ENCODE measurements at places on chromosomes 1 and 21.
A peak's percentile ranks its signal among the peaks of the same experiment; 100 is the strongest.

GRCh38 chr1:152244576-152245273 is 20.7 kb upstream of the HRNR start:
- no peak for DNase-seq

GRCh38 chr1:84155517-84155916 is 11.4 kb downstream of the PRKACB start:
- DNase-seq: no peak

- DNase-seq: peak; percentile 13
Measured at GRCh38 chr1:32332290-32333079, 3.5 kb downstream of the MARCKSL1 start.

- peak; percentile 38 for DNase-seq
Measured at GRCh38 chr1:46558141-46558963, 6.9 kb upstream of the KNCN start.

DNA sequence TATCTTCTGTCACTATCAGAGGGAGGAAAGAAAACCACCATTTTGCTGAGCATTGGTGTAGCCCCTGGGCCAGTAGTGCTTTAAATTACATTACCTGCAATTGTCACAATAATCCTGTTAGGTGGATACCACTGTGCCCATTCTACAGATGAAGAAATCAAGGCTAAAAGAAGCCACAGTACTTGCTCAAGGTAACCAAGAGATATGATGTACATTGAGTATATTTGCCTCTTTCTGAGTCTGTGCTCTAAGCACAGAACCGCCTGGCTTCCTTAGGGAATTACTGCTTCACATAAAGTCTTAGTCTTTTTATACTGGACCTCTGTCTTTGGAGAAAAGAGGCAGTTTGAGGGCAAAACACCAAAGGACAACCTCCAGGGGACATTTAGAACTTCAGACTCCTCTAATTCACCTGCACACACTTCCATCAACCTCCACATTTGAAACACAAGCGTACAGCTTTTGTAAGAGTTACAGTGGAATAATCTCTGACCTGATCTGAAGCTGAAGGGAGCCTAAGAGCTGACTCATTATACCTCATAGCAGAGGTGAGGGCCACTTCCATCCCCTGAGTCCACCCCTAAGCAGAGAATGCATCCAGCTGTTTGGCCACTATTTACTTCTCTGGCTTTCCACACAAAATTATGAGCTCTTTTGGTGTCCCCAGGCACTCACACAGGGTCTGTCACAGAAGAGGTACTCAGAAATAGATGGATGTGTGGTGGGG is 61.8 kb downstream of the PLPP3 start:
- DNase-seq: no peak

GRCh38 chr21:43911015-43911934 is 46.3 kb downstream of the AGPAT3 start:
- DNase-seq: peak; percentile 14

- no peak for DNase-seq
Measured at GRCh38 chr1:86448670-86449069, 20.1 kb upstream of the CLCA1 start.

- no peak for DNase-seq
Measured at GRCh38 chr1:245800901-245801605, 646.3 kb downstream of the KIF26B start.

GRCh38 chr1:193283016-193283415 is 96.6 kb upstream of the B3GALT2 start:
- peak; percentile 10 for DNase-seq

GRCh38 chr1:190619724-190620123 is 142.1 kb upstream of the BRINP3 start:
- DNase-seq: no peak

DNA sequence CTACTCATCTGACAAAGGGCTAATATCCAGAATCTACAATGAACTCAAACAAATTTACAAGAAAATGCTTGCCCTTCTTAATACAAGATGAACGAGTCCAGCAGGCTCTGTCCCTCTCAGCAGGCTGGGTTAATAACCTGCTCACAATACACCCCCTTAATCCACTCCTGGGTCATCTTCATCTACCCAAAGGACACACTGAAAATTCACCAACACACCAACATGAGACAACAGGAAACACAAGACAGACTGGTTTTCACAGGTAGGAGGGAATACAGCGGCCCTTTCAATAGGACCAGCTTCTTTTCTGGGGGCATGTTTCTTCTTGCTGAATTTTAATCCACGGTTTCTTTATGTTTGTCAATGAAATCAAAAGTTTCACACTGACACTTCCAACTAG is 44.6 kb downstream of the SUSD4 start:
- no peak for DNase-seq

DNA sequence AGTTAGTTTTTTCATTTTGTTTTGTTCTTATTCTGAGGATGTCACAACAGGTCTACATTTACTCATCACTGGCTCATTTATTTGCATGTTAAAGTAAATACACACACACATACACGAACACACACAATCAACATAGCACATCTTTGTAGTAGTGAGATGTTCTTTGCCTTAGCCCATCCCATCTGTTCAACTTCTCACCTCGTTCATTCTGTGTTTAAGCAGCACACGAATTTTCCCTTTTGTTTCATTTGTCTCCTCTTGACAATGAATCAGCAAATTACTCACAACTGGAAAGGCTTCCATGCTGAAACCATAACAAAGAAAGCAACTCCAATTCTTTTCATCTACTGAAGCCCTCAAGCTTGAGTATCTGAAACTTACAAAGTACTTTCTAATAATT is 133.3 kb upstream of the CHRM3 start:
- no peak for DNase-seq

GRCh38 chr1:93604411-93604810 is 77.2 kb downstream of the BCAR3 start:
- DNase-seq: no peak

DNA sequence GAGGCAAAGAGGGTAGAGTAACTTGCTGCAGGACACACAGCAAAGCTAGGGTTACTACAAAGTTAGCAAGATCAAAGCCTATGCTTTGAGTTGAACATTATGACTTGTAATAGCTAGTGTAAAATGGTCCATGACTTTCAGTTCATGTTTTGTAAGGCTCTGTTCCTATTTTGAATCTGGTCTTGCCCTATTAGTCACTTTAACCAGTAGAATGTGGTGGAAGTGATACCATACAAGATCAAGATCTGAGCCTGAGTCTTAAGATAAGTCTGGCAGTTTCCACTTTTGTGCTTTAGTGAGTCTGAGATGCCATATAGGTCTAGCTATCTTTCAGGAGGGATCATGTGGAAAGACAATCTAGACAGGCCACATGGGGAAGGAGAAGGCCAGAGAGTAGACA is 282.1 kb upstream of the BRINP3 start:
- DNase-seq: no peak

DNA sequence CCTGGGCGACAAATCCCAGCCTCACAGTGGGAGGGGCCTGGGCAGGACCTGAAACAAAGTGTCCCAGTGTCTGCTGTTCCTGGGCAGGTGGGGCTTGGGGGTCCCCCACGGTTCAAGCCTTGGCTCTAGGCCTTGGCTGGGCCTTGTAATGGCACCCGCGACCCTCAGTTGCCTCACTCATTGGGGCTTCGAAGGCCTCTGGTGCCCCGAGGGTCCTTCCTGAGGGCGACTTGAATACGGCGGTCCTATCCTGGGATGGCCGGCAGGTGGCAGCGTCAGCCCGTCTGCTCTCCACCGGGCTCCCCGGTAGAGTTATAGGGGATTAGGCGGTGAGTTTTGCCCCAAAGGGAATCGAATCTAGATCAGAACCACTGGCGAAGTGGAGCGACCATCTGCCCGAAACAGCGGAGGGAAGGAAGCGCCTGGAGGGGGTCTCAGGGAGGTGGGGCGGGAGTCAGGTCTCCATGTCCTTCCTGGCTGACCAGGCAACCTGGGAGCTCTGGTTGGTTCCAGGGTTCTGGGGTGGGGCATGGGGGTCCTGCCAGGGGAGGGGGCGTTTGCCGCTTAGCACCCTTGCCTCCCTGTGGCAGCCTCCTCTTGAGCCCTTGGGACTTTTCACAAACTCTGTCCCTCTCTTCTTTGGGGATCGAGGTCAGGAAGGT is 2.1 kb upstream of the PEX10 start:
- DNase-seq: peak; percentile 73

DNA sequence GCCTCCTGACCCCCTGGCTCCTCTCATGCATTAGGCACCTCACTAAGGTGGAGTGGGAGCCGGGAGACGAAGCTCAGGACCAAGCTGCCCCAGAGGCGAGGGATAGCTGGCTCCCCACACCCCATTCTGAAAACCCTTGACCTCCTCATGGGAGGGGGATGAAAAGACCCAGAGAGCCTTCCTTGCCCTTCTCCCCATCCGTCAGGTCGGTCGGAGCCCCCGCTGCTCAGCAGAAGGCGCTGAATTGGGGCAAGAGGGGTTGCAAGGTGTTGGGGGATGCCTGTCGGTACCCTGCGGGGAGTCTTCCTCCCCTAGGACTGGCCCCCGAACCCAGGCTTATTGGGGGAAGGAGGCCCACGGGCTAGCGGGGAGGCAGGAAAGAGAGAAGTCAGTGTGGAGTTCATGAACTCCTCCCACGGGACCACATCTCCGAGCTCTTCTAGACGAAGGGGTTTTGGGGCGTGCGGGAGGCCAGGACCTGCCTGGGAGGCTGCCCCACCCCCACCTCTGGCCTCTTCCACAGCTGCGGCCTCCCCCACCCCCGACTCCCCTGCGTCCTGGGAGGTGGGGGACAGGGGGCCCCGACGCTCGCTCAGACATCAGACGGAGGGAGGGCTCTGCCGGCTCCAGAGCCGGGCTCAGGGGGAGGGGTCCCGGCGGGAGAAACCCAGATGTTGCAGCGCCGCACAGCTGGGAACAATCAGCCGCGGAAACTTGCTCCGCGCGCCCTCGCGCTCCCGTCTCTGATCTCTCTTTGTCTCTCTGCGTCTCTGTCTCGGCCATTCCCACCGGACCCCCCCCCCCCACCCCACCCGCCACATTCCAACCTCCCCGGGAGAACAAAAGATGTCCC is 719 bp downstream of the MFAP2 start:
- peak; percentile 79 for DNase-seq

DNA sequence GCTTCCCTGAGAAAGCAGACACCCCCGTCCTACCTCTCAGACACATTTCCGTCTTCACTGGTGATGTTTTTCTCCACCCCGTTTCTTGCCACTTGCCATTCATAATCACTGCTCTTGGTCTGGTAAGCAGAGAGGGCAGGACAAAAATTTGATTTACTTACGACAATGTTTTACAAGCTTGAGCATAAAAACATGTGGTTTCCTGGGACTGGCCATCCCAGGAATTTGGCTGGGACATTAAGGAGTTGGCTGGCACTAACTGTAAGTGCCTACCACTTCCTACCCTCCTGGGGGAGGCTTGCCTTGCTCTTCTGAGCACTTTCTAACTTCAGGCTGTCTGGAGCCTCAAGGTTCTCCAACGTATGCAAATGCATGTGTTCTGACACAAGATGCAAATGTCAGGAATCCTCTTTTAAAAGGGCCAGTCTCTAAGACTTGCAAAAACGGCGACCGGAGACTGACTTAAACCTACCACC is 24.2 kb downstream of the ZBTB18 start:
- DNase-seq: no peak

- DNase-seq: no peak
Measured at GRCh38 chr1:160214481-160215140, 9.4 kb downstream of the PEA15 start.

GRCh38 chr1:13756557-13757315 is 56.7 kb downstream of the PRDM2 start:
- no peak for DNase-seq

GRCh38 chr21:15445327-15445726 is 284.5 kb upstream of the USP25 start:
- no peak for DNase-seq

DNA sequence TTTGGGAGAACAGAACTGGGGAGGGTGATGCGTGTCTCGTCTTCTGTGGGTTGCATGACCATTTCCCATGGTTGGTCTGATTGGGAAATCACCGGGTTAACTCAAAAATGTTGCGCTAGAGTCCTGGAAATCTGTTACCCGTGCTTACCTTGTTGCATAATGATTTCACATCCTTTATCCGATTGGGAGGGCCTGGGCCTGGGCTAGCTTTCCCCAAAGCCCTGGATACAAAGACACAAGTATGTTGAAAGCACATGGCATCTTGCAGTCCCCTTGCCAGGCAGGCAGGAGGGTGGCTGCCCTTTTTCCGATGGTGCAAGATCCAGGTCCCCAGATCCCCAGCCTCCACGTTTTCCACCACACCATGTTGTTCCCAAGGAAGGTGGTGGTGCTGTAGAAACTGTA is 582 bp downstream of the TRPM2 start:
- DNase-seq: no peak

GRCh38 chr1:117114877-117115276 is 6.7 kb downstream of the TRIM45 start:
- DNase-seq: no peak

DNA sequence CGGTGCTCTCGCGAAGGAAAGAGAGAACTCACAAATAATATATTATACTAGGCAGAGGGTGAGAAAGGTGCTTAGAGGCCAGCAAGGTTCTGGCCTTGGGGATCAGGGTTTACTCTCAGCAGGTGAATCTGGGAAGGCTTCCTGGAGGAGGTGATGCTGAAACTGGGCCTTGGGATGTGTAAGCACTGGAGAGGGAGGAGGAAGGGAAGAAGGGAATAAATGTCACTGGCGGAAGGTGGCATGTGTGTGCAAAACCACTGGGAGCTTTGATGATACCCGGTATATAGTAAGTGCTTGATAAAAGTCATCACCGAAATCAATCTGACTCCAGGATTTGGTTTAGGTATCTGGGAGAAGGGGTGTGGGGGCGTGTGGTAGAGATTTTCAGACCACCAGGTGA is 24.4 kb downstream of the SPSB1 start:
- no peak for DNase-seq

GRCh38 chr1:201618389-201618788 is 79.5 kb downstream of the NAV1 start:
- DNase-seq: no peak

DNA sequence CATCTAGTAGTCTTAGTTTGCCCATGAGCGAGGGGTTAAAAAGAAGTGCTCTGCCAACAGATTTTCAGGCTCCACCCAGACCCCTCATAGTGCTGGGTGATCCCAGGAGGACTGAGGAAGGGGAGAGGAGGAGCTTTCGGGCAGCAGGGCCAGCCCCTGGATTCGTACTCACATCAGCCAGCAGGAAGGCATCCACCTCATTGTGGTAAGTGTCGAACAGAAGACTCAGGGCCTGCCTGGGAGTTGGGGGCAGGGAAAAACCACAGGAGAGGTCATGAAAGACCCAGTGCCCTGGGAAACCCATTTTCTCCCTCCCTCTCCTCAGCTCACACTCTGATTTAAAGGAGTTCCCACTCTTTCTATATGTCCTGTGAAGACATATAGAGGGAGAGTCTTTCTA is 34.9 kb downstream of the PIK3C2B start:
- no peak for DNase-seq

GRCh38 chr1:55052221-55053142 is 13.1 kb downstream of the PCSK9 start:
- no peak for DNase-seq

DNA sequence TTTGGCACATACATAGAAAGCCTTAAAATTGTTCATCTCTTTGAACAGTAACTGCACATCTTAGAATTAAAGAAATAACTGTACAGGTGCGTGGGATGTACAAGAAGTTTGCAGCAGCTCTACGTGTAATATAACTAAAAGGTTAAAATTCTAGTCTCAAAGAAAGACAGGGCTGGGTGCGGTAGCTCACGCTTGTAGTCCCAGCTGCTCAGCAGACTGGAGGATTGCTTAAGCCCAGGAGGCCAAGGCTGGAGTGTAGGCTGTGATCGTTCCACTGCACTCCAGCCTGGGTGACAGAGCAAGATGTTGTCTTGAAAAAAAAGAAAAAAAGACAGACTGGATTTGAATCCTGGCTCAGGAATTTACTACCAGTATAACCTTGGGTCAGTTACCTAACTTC is 13.4 kb downstream of the PARP1 start:
- no peak for DNase-seq
